ENCODE measurements at places on chromosomes 1 and 21.

DNA sequence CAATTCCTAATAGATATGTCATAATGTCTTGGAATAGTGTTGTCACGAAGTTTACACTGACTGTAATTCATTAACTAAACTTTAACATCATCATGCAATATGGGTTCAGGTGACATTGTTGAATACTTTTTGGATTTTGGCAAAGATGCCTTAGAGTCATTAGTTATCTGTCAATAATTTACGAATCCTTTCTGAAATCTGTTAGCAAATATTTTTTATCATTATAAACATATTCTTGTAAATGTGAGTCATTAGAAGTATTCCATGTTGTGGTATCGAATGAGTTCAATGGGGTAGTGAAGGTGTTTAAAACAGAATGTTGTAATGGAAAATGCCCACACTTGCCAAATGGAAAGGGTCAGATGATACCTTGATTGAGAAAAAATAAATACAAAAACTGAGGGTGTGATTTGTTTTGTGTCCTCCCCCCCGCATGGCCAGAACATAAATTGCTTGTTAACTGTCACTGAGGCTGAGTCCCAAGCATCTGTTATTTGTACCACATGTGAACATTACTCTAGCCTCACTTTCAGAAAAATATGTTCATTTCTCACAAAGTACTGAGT lies 5.2 kb upstream of the NR5A2 start:
- DNase-seq = no peak

DNA sequence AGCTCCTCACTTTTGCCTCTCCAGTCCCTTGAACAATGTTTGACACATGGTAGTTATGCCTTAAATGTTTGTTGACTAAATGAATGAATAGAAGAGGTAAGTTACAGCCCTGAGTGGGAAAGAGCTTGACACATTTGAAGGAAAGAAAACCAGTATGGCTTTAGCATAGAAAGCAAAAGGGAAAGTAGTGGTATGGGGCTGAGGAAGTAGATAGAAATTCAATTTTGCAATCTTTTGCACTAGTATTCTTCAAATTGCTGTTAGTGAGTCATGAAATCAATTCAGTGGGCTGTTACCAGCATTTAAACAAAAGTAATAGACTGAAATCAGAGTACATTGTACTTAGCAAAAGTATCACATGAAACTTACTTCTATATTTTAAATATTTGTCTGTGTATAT lies 21.1 kb downstream of the PLA2G4A start:
- no peak for DNase-seq

DNA sequence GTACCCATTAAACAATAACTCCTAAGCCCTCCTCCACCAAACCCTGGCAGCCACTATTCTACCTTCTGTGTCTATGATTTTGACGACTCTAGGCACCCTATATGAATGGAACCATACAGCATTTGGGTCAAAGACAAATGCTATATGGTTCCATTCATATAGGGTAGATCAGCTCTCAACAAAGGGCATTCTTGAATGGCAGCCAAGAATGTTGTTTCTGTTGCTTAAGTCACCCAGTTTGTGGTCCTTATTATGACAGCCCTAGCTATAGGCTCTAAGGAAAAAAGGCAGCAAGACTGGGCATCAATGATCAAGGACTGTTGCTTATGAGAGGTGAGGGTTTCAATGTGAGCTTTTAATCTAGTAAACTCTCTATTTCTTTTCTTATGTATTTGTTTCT lies 4.7 kb upstream of the SLC5A9 start:
- DNase-seq = no peak

GRCh38 chr1:6745073-6745472 lies 40.2 kb upstream of the CAMTA1 start:
- DNase-seq = no peak

GRCh38 chr1:24385160-24385940 lies 28.2 kb downstream of the STPG1 start:
- DNase-seq = no peak

DNA sequence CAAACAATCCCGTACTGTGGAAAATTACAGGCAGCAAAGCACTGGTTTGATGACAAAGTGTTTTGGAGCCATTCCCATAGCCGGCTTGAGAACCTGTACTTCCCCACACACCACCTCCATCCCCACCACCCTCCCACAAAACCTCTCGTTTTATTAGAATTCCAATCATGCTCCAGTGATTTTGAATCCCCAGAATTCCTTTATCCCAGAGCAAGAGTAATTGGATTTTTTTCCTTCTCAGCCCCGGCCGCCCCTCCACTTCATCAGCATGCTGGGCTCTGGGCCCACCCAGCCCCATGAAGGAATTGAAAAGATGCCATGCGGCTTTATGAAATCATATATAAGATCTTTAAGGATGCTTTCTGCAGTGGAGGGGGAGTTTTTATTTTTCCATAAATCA lies 136.6 kb downstream of the OMA1 start:
- no peak for DNase-seq

DNA sequence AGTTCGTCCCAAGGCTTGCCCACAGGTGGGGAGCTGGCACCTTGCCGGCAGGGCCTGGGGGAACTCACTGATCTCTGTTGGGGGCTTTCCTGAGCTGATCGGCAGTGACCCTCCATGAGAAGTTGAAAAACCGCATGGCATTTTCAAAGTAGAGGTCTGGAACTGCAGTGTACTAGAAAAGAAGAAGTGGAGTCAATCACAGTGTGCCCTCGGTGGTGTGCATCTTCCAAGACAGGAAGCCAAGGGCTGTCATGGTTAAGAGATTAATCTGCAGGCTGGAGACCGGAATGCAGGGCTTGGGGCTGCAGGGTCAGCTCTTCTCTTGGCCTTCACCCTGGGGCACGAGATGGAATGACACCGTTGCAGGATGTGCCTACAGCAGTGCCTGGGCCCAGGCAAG lies 56.8 kb downstream of the ECE1 start:
- DNase-seq = no peak

- DNase-seq = no peak
Observed at GRCh38 chr1:202945483-202945882, 12.6 kb downstream of the ADIPOR1 start.

- no peak for DNase-seq
Observed at GRCh38 chr1:171817511-171818265, 23.6 kb upstream of the DNM3 start.

DNA sequence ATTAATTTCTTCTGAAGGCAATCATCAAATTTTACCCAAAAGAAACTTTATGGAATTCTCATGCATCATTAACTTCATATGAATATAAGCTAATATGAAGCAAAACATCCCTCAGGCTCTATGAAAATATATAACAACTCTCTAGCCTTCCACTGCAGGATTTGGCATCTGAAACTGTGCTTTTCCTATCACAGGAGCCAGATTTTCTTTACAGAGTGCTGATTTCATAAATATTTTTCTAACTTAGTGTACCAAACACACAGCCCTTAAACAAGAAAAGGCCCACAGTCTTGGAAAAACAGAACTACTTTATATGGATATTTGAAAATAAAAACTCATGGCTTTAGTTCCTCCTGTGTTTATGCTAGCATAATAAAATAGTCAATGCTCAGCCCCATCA lies 559.5 kb upstream of the CHRM3 start:
- DNase-seq = no peak

DNA sequence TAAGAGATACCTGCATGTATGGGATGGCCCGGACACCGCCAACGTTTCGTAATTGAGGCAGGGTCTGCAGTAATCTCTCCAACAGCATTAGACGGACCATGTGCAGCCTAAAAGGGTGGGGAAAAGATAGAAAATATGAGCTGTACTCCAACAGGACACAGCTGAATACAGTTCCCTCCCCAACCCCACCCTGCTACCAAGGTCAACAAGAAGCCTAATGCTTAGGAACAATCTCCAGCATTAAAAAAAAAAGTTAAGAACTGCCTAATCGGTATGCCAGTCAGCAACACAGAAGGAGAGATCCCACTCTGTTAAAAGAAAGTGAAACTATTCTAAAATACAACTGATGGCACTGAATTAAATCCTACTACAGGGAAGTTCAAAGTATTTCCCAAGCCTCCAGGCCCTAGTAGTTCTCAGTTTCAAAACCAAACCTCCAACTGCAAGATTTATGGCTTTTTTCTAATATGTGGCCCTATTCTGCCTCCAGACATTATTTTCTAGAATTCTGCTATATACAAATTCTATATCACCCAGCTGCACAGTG lies 81.0 kb downstream of the UBR4 start:
- no peak for DNase-seq

- no peak for DNase-seq
Observed at GRCh38 chr1:44740179-44740617, 561 bp downstream of the KIF2C start.

DNA sequence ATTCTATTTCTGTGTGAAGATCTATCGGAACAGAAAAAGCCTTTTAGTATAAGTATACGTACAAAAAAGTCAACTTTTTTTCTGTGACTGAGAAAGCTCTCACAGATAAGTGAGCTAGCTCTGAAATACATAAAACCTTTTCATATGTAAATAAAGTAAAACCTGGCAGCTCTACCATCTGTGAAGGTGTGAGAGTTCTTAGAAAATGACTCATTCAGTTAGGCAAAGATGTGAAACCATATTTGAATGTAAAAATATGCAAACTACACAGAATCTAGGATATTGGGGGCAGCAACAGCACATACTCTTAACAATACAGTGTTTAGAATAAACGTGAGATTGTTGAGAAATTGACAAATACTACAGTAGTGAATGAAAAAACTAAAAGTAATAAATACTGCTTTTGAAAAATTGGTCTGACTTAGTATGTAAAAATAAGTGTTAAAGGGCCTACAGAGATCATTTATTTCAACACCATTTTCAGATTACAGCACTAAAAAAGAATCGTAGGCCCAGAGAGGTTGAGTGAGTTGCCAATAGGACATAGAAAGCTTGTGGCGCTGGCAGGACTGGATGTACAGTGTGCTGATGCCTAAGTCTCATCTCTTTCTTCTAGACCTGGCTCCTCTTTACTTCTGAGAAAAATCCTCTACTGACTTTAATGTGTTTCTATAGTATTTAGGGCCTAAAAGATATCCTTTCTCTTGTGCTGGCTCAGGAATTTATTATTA lies 19.8 kb downstream of the ATP6V1G3 start:
- DNase-seq = no peak

- DNase-seq = no peak
Observed at GRCh38 chr1:101382135-101382534, 145.3 kb downstream of the S1PR1 start.

DNA sequence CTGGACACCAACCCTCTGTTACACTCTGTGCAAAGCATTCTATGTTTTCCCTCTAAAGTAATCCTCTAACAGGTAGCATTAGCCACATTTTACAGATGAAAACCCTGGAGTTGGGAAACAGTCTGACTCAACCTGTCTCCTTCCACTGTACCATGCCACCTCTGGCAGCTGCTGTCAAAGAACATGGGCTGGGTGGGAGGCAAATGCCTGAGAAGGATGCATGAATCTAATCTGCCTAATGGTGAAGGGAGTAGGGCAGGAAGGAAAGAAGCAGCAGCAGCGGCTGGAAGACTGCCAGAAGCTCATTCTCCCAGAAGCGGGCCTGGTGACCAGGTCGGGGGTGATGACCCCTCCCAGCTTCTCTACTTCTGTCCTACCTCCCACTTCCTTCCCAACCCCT lies 21.7 kb downstream of the LRRC71 start:
- DNase-seq = no peak

- no peak for DNase-seq
Observed at GRCh38 chr1:17637055-17637454, 97.6 kb downstream of the ARHGEF10L start.

DNA sequence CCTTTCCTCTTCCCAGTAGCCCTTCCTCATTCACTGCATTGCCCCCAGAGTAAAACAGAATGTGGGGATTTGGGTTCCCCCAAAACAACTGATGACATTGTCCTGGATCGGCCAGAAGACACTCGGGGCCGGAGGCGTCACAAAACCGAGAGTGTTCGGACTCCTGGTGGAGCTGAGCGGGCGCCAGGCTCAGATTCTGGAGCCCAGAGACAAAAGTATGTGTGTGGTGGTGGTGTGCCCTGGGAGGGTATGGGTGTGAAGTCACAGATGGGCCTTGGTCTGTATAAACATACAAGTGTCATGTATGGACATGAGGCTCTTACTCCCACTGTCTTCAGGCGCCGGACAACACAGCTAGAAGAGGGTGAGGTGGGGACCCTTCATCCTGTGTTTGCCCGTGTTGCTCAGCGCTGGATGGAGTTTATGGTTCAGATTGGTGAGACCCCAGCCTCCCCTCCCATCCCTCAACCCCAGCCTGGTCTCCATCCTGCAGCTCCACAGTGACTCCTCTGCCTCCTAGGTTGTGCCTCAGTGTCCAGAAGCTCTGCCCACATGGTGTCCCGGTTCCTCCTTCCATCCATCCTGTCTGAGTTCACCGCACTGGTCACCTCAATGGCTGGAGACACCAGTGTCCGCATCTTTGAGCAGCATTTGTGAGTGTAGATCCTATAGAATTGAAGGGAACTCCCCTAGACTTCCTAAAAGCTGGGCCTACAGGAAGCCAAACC lies 12.4 kb downstream of the HYI start:
- no peak for DNase-seq

Measured in NCI-H1092 (cell line).